Right lobe of liver (tissue), 6 donors: ENCODE measurements at places on chromosomes 16 and 17.

DNA sequence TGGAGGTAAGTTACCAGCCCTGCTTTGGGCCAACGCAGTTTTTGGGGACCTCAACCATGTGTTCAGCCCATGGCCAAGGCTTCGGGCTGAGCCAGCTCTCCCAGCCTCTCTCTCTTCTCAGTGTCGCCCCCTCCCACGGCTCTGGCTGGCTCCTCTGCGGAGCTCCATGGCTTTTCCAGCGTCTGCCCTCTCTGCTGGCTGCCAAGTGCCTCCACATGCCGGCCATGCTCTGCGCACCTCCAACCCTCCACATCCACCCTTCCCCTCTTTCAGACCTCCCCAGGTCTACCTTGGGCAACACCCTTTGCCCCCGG, 23.2 kb downstream of the COTL1 start:
- H3K27me3 ChIP-seq = no peaks in the 10 kb centered on the region
- peak; percentile 53 for DNase-seq
- no peak overlapping the region for H3K27ac ChIP-seq
- H3K4me1 ChIP-seq = no peaks in the 10 kb centered on the region
- no peak overlapping the region for H3K4me3 ChIP-seq

DNA sequence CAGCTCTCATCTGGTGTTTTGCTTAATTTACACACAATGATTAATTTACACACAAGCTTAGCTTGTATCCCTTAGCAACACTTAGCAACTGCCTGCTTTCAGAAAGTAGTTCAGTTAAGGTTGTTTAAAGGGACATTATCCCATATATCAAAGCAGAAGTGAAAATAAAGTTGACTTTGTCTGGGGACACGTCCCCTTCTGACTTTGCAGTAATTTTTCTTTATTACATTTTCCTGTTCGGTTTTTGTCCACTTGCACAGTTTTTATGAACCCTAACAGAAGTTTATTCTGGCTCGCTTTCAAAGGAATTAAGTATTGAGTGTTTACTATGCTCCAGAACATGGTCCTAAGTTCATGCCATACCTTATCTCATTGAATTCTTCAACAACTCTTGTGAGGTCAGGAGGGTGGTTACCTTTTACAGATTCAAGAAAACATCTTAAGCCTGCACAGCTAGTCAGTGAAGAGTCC, 41.5 kb downstream of the ARHGAP44 start:
- no peak for DNase-seq
- no peak overlapping the region for H3K27ac ChIP-seq
- H3K27me3 ChIP-seq = no peaks in the 10 kb centered on the region
- no peaks in the 10 kb centered on the region for H3K36me3 ChIP-seq

- H3K4me3 ChIP-seq = no peak overlapping the region
- no peaks in the 10 kb centered on the region for H3K27me3 ChIP-seq
- H3K27ac ChIP-seq = no peak overlapping the region
- no peaks in the 10 kb centered on the region for H3K4me1 ChIP-seq
Observed at GRCh38 chr17:60284709-60285108, 107.2 kb downstream of the USP32 start.

DNA sequence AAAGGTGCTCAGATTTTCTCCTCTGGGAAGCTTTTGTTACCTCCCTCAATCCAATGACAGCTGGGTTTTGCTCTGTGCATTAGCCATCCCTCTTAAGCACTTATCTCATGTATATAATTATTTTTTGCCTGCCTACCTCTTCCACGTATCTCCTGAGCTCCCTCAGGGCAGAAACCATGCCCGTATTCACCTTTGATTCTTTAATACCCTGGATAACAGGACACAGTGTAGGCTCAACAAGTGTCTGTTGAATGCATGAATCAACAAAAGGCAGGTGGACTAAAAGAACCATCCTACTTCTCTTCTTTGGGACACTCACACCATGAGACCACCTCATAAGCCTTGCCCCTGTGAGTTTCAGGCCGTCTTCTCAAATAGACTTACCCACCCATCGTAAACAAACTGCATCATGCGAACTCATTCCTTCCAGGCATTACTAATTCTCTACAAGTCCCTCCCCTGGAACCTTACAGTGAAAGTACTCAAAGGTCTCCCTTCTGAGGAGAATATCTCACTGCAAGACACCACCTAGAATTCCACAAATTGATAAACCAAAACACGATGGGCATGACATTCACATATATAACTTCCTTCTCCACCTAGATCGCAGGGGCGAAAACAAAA, 3.2 kb downstream of the ARHGAP17 start:
- no peak for DNase-seq
- H3K4me1 ChIP-seq = no peaks in the 10 kb centered on the region
- H3K27ac ChIP-seq = no peak overlapping the region
- no peak overlapping the region for H3K4me3 ChIP-seq
- no peaks in the 10 kb centered on the region for H3K36me3 ChIP-seq
